ENCODE measurements at places on chromosomes 3 and 15.

- H3K27me3 ChIP-seq, result no peaks in the 10 kb centered on the region
- peak; percentile 94 for DNase-seq
- no peaks in the 10 kb centered on the region for H3K36me3 ChIP-seq
- peak overlapping the region; percentile 64 for H3K27ac ChIP-seq
Observed at GRCh38 chr3:99895703-99896441, 78.2 kb downstream of the CMSS1 start.

DNA sequence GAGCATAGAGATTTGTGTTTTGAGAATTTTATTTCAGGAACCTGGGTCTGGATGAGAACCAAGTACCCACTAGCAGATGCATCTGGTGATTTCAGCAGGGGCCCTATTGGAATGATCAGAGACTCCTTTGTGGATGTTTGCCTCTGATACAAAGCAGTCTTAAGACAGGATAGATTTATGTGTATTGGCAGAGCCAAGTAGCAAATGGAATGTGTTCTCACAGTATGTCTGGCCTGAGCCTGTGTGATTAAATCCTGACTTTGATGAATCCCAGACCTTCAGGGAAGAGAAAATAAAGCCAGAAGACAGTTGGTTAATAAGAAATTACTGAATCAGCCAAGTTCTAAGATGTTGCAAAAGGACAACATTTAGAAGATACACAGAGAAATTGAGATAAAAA is 755.5 kb upstream of the SEMA6D start:
- no peak overlapping the region for H3K27ac ChIP-seq
- no peak overlapping the region for H3K4me3 ChIP-seq
- no peaks in the 10 kb centered on the region for H3K36me3 ChIP-seq
- DNase-seq, result no peak

GRCh38 chr15:48913141-48913540 is 35.2 kb downstream of the EID1 start:
- H3K27me3 ChIP-seq, result no peaks in the 10 kb centered on the region
- no peaks in the 10 kb centered on the region for H3K36me3 ChIP-seq
- H3K27ac ChIP-seq, result no peak overlapping the region
- H3K4me3 ChIP-seq, result no peak overlapping the region
- peak; percentile 8 for DNase-seq
- H3K4me1 ChIP-seq, result no peaks in the 10 kb centered on the region

DNA sequence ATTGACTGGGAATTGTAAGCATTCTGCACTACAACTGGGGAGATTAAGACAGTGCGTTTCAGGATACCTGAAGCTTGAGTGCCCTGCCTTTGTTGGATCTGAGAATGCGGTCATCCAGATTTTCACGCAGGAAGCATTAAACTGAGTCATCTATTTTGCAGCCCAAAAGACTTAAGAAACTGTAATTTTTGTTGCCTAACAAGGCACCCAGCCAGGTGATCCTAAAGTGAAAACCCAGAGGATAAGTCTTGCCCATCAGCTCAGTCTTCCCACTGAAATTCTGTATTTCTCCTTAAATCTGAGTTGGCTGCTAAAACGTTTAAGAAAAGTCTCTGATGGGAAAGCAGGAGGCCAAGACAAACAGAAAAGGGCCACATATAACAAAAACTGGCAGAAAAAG is 242.5 kb upstream of the TMCO5A start:
- no peak overlapping the region for H3K4me3 ChIP-seq
- no peaks in the 10 kb centered on the region for H3K4me1 ChIP-seq
- no peak overlapping the region for H3K27ac ChIP-seq

GRCh38 chr3:143480344-143480743 is 360.8 kb downstream of the CHST2 start:
- H3K4me1 ChIP-seq, result no peaks in the 10 kb centered on the region
- H3K36me3 ChIP-seq, result no peaks in the 10 kb centered on the region
- peak; percentile 34 for DNase-seq
- H3K27ac ChIP-seq, result no peak overlapping the region
- H3K4me3 ChIP-seq, result no peak overlapping the region

- no peak overlapping the region for H3K4me3 ChIP-seq
- H3K27me3 ChIP-seq, result no peaks in the 10 kb centered on the region
- H3K27ac ChIP-seq, result no peak overlapping the region
- H3K36me3 ChIP-seq, result no peaks in the 10 kb centered on the region
- no peak for DNase-seq
Observed at GRCh38 chr3:10845839-10846656, 30.0 kb downstream of the SLC6A11 start.

GRCh38 chr3:78257951-78258530 is 1218.1 kb downstream of the ROBO2 start:
- H3K27ac ChIP-seq, result peak overlapping the region; percentile 53
- no peak overlapping the region for H3K4me3 ChIP-seq
- no peaks in the 10 kb centered on the region for H3K27me3 ChIP-seq
- peaks cover 9% of the 10 kb centered on the region for H3K4me1 ChIP-seq

GRCh38 chr3:105829229-105829628 is 39.6 kb downstream of the CBLB start:
- no peak overlapping the region for H3K27ac ChIP-seq
- H3K4me1 ChIP-seq, result no peaks in the 10 kb centered on the region
- no peak overlapping the region for H3K4me3 ChIP-seq
- no peak for DNase-seq
- H3K27me3 ChIP-seq, result no peaks in the 10 kb centered on the region

DNA sequence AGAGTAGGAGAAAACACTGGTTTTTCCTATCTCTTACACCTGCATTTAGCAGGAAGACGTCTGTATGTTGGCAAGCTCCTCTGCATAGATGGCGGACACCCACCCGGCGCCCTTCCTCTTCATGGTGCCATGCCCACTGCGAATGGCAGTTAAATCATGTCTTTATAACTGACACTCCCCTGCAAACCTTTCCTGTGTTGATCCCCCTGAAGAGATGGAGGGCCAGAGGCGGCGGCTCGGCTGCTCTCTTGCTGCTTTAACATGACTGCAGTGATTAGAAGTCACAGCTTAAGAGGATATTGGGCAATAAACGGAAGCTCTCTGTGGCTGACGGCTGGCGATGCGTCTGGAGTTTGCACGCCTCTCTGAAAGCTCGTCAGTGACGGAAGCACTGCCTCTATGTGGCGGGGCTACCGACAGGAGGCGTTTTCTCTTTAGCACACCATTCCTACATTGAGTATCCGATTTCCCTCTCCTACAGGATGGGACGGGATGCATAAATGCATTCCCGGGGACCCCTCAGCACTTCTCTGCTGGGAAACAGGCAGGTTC is 25.5 kb upstream of the SNRPA1 start:
- peaks cover 4% of the 10 kb centered on the region for H3K27me3 ChIP-seq
- peak; percentile 40 for DNase-seq
- H3K4me1 ChIP-seq, result no peaks in the 10 kb centered on the region
- no peak overlapping the region for H3K4me3 ChIP-seq

GRCh38 chr3:48595075-48595525 is at the start of gene COL7A1:
COL7A1 (minus strand) TSS chr3:48595329; CDS start chr3:48595159, 170 bp downstream.
- H3K27ac ChIP-seq, result peak within 1 kb of the TSS; percentile 74
- no peaks in the 10 kb centered on the region for H3K27me3 ChIP-seq
- peak within 1 kb of the TSS; percentile 49 for H3K4me3 ChIP-seq

Measured in fibroblast of lung (primary cell).